ENCODE measurements at places on chromosomes 4 and X.

DNA sequence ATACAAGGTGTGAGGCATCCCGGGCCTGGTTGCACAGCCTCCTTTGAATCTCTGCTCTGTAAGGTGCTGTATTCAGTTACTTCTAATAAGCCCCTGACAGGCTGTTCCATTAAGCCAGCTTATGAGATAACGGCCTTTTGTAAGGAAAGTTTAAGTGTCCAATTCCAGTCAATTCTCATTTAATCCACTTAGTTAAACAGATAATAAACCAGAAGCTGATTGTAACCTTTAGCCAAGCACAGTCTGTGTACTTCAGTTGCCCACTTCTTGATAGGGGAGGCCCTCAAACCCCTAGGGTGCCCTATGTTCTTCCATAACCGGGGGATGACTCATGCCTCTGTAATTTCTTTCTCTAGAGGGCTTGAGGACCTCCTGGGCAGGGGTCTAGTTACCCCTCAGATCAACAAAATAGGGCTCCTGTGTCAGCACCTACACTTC lies 63.4 kb downstream of the RASL11B start:
- DNase-seq: no peak

DNA sequence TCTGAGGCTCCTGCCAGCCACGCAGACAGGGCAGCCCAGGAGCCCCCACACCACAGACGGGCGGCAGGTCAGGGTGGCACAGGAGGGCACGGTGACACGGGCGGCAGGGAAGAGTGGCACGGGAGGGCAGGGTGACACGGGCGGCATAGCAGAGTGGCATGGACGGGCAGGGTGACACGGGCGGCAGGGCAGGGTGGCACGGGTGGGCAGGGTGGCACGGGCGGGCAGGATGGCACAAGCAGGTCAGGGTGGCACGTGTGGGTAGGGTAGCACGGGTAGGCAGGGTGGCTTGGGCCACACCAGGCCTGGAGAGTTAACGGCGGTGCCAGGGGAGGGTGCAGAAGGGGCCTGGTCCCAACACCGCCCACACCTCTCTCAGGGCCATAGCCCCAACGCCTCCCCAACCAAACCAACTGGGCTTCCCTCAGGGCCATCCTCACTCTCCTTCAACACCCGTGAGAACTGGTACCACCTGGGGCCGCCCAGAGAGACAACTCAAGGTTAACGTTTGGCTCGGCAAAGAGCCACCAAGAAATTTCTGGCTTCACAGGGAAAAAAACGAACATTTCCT lies 3.4 kb downstream of the CTBP1 start:
- no peak for DNase-seq

GRCh38 chr4:132991111-132991510 lies 158.0 kb upstream of the PCDH10 start:
- no peak for DNase-seq

GRCh38 chr4:20528508-20528907 lies 171.8 kb upstream of the PACRGL start:
- no peak for DNase-seq

- no peak for DNase-seq
Observed at GRCh38 chrX:37060999-37061398, 52.8 kb downstream of the FAM47C start.

DNA sequence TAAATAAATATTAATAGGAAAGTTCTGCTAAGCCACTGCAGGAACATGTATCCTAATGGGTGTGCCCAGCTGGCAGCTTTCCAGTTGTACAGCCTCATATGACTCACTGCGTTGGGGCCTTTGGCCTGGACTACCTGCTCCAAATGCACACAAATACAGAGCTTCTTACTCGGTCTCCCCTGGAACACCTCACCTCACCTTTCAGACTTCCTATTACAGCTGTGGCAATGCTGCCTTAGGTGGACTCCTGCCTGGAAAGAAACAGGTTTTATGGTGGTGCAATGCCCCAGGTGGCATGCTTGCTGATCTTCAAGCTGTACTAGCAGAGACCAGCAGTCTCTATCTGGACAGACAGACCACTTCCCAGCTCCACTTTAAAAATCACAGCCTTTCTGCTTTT lies 85.7 kb upstream of the EXOC1L start:
- DNase-seq: no peak

- DNase-seq: no peak
Observed at GRCh38 chrX:23937100-23937499, 29.3 kb downstream of the CXorf58 start.

- DNase-seq: no peak
Observed at GRCh38 chr4:138833974-138834373, 181.6 kb upstream of the NOCT start.

DNA sequence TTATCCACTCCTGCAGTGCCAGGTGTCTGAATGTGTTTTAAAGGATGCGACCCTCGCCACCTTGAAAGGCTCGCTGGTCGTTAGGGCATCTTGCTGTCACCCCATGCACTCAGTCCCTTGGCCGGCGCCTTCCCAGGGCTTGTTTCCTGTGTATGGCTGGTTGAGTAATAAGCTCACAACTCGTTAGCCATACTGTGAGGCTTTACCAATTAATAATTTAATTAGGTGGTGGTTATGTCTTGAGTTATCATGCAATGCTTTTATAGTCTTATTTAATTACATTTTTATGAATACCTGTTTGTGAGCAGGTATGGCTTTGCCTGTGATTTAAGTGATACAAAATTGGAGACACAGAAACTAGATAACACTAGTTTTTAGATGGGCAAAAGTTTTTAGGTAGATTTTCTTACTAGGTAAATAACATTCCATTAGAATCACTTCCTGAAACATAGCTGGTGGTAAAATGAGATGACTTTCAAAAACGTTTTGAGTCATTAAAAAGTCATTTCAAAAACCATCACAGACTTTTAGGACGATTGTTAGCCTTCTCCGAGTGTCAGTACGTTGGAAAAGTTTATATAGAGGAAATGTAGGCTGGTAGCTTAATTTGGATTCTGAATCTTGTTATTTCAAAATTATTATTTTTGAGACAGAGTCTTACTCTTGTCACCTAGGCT lies 18.2 kb downstream of the PTTG2 start:
- DNase-seq: no peak

DNA sequence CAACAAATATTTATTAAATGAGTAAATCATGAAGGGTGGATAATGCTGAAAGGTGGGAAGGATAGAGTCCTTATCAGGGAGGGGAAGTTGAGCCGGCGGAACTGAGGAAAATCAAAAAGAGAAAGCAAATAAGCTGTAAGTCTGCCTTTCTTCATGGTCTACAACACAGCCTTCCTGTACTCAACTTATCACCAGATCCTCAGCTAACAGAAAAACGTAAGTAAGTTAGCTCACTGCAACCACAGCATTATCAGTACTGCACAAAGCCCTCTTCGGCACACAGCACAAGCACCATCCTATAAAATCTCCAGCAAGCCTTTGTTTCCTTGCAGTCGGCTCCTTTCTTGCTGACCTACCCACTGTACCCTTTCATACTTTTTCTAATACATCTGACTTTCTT lies 70.3 kb downstream of the CRMP1 start:
- no peak for DNase-seq

- no peak for DNase-seq
Observed at GRCh38 chr4:6029254-6029653, 11.0 kb upstream of the C4orf50 start.

- no peak for DNase-seq
Observed at GRCh38 chrX:150156615-150157014, 206.5 kb upstream of the MAMLD1 start.

DNA sequence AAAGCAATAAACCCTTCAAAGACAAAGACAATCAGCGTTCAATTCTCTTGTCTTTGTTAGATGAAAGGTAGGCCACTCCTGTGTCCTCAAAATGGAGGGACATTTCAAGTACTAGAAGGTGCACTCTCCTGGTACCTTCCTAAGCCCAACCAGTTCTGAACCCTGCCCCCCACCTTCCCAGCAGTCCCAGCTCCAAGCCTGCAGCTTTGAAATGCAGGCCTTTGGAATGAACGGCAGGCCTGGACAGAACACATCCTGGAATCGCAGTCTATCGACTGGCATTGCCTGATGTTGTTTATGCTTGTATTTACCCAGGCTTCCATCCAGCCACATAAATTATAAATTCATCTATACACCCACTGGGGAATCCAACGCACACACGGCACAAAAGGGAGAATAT lies 47.4 kb downstream of the RASGEF1B start:
- DNase-seq: no peak

- DNase-seq: no peak
Observed at GRCh38 chr4:136750897-136751296, 781.4 kb downstream of the PCDH18 start.

DNA sequence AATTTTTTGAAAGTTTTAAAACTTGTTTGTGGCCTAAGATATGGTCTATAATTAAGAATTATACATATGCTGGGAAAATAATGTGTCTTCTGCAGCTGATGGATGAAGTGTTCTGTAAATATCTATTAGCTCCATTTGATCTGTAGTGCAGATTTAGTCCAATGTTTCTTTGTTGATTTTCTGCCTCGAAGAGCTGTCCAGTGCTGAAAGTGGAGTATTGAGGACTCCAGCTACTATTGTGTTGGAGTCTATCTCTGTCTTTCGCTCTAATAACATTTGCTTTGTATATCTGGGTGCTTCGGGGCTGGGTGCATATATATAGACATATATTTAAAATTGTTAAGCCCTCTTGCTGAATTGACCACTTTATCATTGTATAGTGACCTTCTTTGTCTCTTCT lies 2127.3 kb downstream of the PCDH7 start:
- DNase-seq: no peak

DNA sequence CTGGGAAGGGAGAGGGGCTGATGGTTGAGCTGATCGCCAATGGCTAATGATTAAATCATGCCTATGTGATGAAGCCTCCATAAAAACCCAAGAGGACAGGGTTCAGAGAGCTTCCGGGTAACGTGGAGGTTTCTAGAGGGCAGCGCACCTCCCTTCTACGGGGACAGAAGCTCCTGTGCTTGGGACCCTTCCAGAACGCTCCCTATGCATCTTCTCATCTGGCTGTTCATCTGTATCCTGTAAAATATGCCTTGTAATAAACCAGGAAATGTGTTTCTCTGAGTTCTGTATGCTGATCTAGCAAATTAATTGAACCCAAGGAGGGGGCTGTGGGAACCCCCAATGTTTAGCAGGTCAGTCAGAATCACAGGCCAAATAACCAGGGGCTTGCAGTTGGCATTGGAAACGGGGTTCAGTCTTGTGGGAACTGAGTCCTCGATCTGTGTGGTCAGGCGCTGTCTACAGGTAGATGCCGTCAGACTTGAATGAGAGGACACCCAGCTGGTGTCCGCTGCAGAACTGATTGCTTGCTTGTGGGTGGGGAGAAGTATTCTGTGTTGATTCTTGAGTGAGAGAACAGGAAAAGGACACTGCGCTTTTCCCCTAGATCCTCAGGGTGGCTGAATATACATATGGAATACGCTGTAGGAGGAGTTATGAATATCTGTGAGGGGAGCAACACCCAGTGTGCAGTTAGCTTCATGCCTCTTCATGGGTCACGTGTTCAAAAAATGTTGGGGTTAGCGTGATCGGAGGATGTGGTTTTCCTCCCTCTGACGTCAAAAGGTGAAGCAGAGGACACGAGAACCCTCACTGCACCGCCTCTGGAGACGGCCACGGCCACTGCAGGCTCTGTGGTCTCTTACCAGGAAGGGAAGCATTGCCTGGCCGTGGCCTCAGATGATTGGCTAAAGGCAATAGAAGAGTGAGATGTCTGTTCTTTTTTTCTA lies 29.2 kb downstream of the HTT-AS start:
- peak; percentile 56 for DNase-seq

DNA sequence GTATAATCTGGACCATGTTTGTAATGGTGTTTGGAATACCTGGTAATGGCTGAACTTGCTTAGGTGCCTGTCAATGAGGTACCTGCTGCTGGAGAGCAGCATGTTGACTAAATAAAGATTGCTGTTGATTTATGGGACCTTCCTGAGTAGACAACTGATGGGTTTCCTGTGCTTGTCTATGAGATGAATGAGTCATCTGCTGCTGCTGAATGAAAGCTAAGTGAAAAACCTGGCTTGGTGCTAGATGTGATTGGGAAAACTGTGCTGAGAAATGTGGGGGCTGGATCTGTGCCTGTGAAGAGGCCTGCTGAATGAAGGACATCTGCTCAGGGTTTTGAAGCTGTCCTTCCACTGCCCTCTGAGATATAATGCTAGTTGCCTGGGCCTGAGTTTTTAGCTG lies 69.6 kb downstream of the WNK3 start:
- no peak for DNase-seq

DNA sequence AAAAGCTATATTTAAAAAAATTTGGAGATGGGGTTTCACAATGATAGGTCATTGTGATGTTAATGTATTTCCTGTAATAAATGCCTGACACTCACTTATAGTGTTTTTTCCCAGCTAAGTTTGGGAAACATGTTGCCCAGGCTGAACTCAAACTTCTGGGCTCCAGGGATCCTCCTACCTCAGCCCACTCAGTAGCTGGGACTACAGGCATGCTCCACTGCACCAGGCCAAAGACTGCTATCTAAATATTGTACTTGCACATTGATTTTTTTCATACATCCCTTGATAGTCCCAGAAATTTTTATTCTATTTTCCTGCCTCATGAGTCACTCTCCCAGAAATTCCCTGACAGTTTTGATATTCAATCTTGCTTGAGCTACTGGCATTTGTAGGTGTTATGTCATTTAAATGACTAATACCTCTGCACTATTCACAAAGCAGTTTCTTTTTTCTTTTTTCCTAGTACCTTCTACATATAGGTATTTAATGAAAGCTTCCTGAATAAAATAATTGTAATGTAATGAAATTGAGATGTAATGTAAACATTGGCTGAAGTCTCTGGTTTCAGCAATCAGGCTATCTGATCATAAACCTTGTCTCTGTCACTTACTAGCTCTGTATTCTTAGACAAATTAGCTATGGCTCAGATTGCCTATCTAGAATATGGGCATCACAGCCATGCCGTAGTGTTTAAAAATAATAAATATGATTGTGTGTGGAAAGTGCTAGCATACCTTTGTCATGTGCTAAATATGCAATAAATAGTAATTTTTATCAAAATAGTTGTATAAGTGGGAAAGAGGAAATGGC lies 1973.0 kb upstream of the AGA start:
- DNase-seq: no peak

DNA sequence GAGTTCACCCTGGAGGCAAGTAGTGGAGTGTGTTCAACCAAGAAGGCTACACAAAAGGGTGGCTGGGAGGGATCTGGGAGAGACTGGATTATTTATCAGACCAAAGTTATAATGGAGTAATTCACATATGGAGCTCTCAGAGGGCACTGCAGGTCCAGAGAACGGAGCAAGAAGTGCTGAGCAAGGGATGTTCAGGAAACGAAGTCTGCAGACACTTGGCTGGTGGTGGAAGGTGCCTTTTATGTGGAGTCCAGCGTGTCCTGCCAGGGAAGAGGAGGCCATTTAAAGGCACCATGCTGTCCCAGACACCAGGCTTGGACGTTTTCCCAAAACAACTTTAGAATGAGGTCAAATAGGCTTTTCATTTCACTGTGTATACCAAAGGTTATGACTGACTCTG lies 130.1 kb downstream of the CEP135 start:
- DNase-seq: no peak

DNA sequence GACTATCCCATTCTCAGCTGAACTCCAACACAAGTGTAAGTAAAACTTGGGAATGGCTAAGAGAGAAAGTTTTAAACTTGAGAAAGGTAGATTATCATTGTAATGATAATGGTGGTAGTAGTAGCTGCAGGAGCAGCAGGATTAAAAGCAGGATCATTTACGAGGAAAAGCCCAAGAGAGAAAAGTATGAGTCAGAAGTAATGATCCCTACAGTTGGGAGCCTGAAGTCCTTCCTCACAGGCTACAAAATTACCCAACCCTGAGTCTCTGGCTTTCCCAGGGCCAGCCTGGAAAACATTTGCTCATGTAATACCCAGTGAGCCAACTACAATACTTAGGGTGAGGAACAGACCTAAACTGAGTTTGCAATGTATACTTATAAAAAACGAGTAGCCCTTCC lies 4.4 kb upstream of the PRDM8 start:
- DNase-seq: no peak

GRCh38 chr4:164012396-164013027 lies 518.0 kb downstream of the TMA16 start:
- no peak for DNase-seq

All from stimulated activated CD8-positive, alpha-beta memory T cell treated with anti-CD3 and anti-CD28 coated beads, Interleukin-7, amount 100 ng/mL, for 1 hour (primary cell).